ENCODE measurements at places on chromosomes 3 and 15.

DNA sequence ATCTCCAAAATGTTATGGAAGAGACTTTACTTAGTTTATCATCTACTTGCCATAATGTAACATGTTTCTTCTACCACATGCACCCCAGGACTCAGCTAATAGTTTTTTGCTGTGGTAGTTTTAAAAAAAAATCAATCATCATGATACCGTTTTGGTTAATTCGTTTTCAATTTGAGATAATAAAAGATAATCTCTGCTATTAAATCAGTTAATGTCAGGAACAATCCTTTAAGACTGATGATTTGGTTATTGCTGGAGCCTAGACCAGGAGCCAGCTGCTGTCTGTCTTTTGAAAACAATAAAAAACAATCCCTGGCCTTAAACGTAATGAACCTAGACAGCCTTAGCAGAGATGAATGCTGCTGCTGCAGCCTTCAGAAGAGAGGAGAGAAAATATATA lies 403.7 kb downstream of the OXSM start:
- DNase-seq = no peak

DNA sequence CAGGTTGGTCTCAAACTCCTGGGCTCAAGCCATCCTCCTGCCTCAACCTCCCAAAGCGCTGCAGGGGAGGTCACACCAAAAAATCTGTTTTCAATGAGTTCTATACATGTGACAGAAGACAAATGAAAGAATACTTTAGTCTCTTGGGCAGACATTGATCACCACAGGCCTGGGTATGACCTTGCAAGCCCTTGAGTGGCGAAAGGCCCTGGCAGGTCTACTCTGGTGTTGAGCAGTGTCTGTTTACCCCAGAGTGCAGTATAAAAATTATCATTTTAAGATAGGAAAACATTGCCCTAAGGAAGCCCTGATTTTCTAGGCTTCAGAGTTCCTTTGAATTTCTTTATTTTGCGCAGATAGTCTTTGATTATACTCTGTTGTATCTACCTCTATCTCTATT lies 61.6 kb upstream of the GBE1 start:
- no peak for DNase-seq

DNA sequence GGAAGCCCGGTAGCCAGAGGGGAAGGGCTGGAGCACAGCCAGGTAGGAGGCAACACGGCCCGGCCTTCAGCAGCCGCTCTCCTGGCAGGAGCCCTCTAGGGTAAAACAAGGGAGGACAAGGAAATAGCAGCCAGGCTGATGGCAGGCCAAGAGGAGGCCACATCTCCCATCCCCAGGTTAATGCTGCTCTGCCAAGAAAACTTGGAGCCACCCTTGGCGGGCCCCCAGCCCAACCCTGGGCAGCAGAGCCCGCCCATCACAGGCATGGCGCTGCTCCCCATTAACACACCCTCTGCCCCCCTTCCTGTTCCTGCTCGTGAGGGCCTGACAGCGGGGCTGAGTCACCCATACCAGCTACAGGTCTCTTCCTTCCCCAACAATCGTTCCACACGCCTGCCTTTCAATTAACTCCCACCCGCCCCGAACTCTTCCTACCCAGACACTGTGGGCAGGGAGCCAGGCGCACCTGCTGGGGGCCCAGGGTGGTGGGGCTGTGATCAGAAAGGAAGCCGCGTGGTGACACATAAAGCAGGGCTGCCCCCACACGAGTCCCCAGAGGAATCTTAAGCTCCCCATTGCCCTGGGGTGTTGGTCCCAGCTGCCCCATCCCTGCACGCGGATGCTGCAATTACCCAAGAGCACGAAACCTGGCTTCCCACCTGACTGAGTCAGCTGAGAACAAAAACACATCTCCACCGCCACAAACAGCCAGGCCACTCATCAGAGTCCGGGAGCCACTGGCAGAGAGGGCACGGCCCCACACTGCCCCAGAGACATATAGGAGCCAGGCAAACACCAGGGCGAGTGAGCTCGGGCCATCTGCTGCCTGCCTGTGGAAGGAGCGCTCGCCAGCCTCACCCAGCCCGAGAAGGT lies at the start of gene C15orf62:
Gene C15orf62 (plus strand): TSS at position 707 of the 873 bp plus-strand sequence. CDS start 516 bp downstream, outside the sequence.
- DNase-seq = peak; percentile 80

DNA sequence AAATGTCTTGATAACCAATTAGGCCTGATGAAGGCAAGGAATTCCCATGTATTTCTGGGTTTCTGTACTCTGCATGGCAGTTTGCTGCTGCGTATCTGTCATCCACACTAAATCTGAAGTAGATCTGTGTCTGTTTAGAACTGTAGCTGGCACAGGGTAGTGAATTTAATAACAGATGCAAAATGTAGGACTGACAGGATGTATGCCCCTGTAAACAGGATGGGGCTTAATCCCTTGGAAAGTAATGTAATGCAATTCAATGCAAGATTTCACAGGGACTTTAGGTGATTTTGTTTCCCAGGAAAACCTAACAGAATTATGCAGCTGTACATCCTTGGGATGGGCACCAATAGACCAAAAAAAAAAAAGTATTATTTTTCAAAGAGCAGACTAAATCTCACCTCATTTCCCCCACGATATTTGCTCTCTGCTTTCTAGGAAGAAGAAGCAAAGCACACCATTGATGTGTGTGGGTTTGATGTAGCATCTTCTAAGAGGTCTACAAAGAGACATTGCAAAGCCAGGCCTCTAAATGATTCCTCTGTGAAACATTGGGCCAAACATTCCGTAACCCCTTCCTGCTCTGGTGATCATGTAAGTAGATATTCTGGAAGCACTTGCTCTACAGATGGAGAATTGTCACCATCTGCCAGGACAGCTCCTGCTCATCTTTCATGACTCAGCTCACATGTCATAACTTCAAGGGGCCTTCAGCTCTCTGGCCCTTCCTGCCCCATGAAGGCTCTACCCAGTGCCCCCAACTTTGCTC lies 464.3 kb upstream of the RGMA start:
- DNase-seq = no peak

DNA sequence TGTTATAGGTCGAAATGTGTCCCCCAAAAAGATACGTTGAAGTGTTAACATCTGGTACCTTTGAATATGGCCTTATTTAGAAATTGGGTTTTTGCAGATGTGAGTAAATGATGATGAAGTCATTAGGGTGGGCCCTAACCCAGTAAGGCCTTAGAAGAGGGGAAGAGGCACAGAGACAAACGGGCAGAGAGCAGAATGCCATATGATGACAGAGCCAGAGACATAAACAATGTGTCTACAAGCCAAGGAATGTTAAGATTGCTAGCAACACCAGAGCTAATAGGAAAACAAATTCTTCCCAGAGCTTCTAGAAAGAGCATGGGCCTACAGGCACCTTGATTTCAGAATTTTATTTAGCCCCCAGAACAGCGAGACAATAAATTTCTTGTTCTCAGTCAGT lies 693.1 kb upstream of the NECTIN3 start:
- no peak for DNase-seq

DNA sequence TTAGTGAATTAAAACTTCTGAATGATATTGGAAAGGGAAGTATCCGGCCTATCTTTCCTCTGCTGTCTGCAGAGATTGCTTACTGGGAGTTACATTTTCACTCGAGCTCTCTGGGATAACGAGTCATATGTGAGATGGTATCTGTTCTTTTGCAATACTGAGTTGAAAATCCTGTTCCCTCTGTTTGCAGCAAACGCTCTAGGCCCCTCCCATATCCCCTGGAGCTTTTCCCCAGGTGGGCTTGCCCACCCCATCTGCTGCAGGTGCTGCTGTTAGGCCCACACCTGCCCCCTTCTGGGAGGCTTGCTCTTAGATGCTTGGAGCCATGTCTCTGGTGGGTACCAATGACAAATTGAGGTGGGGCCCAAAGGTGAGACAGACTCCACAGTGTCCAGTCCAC lies 42.7 kb upstream of the MTMR10 start:
- no peak for DNase-seq

GRCh38 chr15:59594493-59594942 lies 17.1 kb upstream of the GCNT3 start:
- no peak for DNase-seq

- no peak for DNase-seq
Observed at GRCh38 chr3:14138109-14138877, 13.4 kb downstream of the TMEM43 start.

- no peak for DNase-seq
Observed at GRCh38 chr15:74425630-74426029, 8.1 kb downstream of the SEMA7A start.

- DNase-seq = no peak
Observed at GRCh38 chr15:56175788-56176187, 67.9 kb downstream of the RFX7 start.

DNA sequence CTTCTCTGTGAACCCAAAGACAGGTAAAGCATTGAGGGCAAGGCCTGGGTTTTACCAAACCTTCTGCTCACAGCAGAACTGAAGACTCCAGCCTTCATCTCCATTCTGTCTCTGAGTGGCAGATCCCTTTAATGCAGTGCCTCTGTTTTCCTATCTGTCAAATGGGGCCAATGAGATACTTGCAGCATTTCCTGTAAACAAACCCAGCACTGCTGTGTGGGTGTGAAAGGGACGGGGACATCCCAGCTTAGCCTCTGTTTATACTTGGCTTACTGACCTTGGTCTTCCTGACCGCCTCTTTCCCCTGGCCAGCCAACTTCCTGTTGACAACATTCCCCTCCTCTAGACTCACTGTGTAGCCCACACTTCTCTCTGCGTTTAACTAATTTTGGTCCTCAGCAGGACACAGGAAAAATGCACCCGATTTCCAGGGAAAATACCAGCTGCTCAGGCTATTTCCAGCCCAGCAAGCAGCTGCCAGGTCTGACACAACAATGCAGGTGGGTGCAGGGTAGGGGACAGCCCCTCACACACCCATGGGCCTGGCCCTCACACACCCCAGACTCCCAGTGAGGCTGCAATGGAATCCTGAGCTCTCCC lies 105.9 kb upstream of the HERC1 start:
- DNase-seq = no peak

GRCh38 chr15:92409006-92409405 lies 15.3 kb downstream of the ST8SIA2 start:
- DNase-seq = no peak

DNA sequence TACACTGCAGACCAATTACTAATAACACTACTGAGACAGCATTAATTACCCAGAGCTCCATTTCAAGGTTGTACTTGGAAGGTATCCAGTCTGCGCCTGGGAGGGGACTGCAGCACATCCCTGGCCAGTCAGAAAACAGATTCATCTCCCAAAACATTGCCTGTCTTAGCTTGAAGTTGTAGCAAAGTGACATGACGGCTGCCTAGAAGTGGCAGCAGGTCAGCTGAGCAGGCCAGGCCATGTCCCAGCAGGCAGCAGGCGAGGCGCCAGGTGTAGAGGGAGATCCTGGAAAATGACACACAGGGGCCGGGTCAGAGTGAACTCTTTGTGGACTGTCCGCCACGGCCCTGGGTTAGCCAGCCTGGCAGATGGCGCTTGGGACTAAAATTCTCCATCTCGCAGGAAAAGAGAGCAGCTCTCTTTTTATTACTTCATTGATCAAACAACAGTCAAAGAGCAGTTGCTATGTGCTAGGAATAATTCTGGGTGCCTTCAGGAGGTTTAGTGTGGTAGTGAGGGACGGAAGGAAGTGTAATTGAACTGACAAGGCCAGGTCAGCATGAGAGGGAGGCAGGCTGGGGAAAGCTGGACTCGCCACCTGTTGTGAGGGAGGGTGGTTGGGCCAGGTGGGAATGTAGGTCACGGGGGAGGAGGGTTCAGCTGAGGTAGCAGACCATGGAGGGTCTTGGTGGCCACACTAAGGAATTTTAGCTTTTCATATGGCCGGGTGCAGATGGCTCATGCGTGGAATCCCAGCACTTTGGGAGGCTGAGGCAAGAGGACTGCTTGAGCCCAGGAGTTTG lies 1.3 kb upstream of the MAP6D1 start:
- no peak for DNase-seq

- no peak for DNase-seq
Observed at GRCh38 chr15:96337365-96338023, 7.0 kb downstream of the NR2F2 start.

GRCh38 chr3:165491487-165491886 lies 295.3 kb upstream of the SLITRK3 start:
- no peak for DNase-seq
